Posterior cingulate gyrus (tissue), 11 donors: ENCODE measurements at places on chromosomes 2 and 18.

- no peak for DNase-seq
Observed at GRCh38 chr18:65994302-65994701, 243.5 kb downstream of the CDH7 start.

DNA sequence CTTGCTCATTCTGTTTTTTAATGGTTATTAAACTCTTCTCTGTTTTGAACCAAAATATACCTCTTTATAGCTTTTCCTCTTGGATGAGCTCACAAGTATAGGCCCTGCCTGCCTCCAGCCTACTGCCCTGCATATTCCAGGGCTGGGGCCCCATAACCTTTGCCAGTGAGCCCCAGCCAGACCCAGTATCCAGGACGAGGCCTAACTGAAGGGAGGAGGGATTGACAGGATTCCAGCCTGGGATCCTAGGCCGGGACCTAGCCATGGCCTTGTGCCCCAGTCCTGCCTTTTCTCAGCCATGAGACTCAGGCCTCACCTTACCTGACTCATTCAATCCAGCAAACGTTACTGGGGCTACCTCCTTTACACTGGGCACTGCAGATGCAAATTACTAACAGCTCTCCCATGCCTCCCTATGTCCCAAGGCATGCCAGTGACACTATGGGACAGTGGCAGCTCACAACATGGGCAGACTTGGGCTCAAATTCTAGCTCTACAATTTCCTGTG is 159.2 kb downstream of the DDX1 start:
- DNase-seq, result no peak

DNA sequence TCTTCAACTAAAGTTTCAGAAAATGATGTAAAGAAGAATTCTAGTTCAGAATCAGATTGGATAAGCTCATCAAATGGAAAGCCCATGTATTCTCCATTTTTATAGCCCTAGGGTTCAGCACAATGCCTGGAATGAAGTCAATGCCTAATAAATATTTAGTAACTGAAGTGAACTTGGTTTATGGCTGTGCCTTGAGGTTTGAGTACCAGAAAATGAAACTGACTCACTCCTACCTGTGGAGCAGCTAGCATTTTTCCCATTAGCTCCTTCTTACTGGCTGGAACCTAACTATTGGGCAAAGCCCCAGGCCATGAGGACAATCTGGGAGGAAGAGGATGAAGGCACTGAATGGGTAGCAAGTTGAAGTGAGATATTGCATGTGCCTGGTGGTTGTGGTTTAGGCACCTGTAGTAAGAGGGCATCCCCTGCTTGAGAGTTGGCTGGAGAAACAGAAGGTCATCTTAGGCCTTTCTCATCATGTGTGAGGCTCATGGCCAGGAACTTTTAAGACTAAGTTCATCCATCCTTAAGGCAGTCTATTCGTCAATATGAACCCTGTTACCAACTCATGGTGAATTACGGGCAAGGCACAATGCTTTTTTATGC is 85.0 kb upstream of the LYPD1 start:
- DNase-seq, result no peak

DNA sequence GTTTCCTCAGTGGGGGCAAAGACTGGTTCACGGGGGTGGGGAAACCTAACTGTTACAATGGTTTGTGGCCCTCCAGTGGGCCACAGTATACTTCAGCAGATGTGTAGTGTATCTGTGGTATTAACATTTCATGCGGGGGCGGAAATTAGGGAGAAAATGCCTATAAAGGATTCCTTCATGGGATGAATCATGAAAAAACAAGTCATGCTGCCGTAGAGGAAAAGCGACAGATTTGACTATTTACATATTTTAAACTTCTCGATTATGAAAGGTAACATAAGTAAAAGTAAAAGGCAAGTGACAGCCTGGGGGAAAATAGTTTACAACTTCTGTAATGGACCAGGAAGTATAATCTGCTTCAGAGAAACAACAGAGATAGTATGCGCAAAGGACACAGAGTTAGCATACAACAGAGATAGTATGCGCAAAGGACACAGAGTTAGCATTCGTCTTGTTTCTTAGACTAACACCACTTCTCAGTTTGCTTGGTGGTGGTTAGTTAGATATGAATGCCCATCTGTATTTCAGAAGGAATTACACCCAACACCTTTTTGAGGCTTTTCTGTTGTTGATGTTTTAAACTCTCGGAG is 41.1 kb downstream of the MRPS9 start:
- no peak for DNase-seq

- no peak for DNase-seq
Observed at GRCh38 chr2:26587994-26588393, 53.2 kb downstream of the CIB4 start.

DNA sequence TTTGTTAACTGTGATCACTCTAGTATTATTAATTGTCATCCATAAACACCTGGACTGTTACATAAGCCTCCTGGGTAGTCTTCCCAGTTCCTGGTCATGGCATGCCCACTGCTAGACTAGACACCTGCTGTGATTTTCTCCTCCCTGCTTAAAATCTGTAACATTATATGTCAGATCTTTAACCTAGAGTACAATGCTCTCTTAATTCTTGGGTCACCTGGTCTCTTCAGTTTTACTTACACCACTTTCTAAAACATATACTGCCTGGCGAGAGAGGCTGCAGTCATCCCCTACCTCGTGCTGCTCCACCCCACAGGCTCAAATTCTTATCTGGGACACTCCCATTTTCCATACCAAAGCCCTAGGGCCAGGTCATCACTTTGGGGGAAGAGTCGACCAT is 161.3 kb downstream of the CDH2 start:
- no peak for DNase-seq

- no peak for DNase-seq
Observed at GRCh38 chr2:105754011-105754410, 9.3 kb downstream of the NCK2 start.

DNA sequence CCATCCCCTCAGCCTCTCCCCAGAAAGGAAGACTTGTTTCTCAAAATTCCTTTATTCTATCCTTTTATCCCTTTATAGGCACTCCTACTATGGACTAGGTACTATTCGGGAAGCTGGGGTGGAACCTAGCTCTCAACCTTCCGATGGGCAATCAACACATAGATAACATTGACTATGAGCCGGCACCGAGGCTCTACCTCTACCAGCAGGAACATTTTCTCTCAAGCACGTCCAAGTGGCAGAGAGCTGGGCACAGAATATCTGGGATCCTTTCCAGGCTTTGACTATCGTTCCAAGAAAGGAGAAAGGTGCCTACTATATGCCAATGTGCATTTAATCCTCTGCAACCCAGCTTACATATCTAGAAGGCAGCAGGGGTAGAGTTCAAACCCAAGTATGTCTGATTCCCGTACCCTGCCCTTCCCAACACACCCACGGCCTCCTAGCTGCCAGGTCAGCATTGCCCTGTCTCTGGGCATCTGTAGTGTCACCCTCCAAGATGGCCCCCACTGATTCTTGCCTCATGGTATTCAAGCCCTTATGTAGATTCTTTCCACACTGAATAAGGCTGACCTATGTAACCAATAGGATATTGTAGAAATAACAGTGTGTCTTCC is 28.3 kb downstream of the TNS1 start:
- no peak for DNase-seq

DNA sequence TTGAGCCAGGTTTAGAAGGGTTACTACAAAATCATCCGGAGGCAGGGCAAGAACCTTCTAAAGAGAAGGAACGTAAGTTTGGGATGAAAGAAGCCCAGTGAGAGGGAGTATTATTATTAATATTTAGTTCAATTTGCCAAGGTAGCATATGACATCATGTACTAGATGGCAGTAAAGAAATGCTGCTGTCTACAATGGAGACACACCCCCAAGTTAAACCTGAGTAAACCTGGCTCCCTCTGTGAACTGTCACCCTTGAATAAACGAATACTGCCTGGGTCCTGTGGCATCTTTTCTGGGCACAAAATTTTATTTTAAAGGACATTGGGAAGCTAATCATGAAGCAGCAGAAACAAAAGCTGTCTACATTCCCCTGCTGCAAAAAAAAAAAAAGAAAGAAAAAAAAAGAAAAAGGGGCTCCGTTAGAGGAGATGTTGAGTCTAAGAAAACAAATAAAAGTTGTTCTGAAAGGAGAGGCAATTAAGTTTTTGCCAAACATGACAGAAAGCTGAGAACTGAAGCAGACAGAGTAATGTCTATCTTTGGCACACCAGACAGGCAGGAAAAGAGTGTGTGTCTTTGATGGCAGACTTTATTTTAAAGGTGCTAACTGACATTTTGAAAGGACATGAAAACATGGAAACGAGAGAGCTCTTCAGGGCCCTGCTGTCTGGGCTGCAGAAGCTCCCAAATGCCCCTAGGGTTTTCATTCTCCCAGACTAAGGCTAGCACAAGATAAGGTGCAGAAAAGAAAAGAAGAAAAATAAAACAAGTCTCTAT is 557.7 kb upstream of the CHAC2 start:
- DNase-seq, result no peak

DNA sequence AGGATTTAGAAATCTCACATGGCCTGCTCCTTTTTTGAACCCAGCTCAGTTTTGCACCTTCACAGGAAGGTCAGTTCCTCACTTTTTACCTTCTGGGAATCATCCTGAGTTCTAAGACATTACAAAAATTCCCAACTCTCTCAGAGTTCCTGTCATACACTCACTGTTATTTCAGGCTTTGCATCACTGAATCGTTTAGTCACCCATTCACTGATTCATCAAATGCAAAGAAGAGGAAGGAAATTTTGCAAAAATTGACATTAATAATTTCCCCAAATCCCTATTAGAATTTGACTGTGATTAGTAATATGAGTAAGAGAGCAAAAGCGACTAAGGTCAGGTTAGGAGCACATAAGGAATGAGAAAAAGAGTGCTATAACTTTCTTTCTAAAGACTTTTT is 197.5 kb downstream of the PDE1A start:
- no peak for DNase-seq

- peak; percentile 46 for DNase-seq
Observed at GRCh38 chr2:99940963-99941362, 201.4 kb downstream of the AFF3 start.
